ENCODE measurements at places on chromosomes 5 and 9. TPM values are rescaled to one million over a fixed set of nuclear protein-coding genes. Genes with fewer than 3 reads are reported as not detected.

Gene SPATA31D4
- 0.27 TPM for total RNA-seq

Gene PROB1
- total RNA-seq = 2.3 TPM

Gene DIRAS2
- total RNA-seq = 18.8 TPM

Gene ALDH1B1
- 32.6 TPM for total RNA-seq

Gene RBM18
- total RNA-seq = 19.2 TPM

Gene FBXO4
- 8.6 TPM for total RNA-seq

Gene PRSS3
- total RNA-seq = 1.0 TPM

Gene RANBP17
- 43.9 TPM for total RNA-seq

Gene IRF1
- 1.4 TPM for total RNA-seq

Gene CTXN3
- 8.4 TPM for total RNA-seq

Gene PTGES
- 2.0 TPM for total RNA-seq

Gene GRM6
- 0.19 TPM for total RNA-seq

Gene ADAMTS12
- 55.2 TPM for total RNA-seq
